ENCODE measurements at places on chromosomes 12 and 14.

GRCh38 chr12:115440438-115440837 is 756.5 kb upstream of the TBX3 start:
- no peak for DNase-seq

- DNase-seq: no peak
Measured at GRCh38 chr12:118061873-118062843, 1.2 kb upstream of the WSB2 start.

GRCh38 chr12:114691196-114691595 is 7.2 kb upstream of the TBX3 start:
- DNase-seq: no peak

- no peak for DNase-seq
Measured at GRCh38 chr12:45227316-45228067, 11.6 kb downstream of the ANO6 start.

- no peak for DNase-seq
Measured at GRCh38 chr14:101020834-101021370, 117.4 kb upstream of the RTL1 start.

DNA sequence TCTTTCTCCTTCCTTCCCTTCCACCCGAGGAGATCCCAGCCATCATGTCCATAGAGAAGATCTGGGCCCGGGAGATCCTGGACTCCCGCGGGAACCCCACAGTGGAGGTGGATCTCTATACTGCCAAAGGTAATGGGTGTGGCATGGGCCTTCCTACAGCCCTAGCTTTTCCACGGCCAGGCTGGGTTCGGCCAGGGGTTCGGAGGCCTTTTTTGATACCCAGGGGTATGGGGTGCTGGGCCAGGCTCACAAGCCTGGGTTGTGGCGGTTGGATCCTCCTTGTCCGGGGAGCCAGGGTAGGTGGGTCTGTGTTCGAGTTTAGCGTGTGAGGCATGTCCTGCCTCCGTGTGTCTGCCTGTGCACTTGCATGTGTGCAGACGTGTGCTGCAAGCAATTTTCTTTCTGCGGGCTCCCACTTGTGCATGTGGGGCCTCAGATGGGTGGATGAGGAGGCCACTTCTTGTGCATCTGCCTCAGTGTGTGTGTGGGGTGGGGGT is 1.5 kb downstream of the ENO2 start:
- DNase-seq: no peak

GRCh38 chr12:14665354-14666348 is 30.7 kb downstream of the GUCY2C start:
- no peak for DNase-seq

GRCh38 chr12:122174155-122174845 is at the start of gene IL31:
IL31 (minus strand) TSS chr12:122174221; CDS start chr12:122174172, 49 bp downstream.
- no peak for DNase-seq

GRCh38 chr12:109768901-109769670 is 55.5 kb downstream of the FAM222A start:
- DNase-seq: no peak

DNA sequence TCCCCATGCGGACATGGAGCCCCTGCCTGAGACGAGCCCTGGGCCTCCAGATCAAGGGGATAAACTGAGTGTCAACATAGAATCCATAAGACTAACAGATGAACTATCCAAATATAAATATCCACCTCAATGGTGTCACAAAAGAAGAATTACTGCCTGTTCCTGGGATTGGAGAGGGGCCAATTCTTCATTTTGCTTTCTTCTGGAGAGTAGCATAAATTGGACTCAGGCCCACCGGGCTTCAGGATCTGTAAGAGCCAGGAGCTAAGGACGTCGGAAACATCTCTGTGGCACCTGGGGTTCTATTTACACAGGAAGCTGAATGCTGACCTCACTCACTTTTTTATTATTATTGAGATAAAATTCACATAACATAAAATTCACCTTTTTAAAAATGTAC is 408.2 kb upstream of the CCDC196 start:
- no peak for DNase-seq

DNA sequence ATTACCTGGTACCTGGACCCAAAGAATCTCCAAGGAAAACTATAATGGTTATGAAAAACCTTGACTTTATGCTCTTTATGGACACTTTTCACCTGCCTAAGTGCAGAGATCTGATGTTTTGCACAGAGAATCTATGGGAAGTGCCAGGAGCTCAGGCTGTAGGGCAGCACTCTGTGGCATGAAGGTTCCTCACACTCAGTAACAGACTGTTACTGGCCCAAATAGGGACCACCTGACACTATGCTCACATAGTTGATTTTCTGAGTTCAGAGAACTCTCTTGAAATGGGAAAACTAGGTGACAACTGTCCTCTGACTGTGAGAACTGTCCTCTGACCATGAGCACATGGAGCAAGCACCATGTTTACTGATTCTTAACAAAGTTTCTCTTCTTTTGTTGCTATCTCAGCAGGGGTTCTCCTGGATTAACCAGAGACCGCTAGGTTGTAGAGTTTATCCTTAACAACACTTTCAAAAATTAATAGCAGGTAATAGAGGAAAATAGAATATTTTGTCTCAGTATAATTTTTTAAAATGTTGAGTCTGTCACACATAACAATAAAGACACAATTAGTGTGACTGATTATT is 101.6 kb downstream of the STXBP6 start:
- no peak for DNase-seq

DNA sequence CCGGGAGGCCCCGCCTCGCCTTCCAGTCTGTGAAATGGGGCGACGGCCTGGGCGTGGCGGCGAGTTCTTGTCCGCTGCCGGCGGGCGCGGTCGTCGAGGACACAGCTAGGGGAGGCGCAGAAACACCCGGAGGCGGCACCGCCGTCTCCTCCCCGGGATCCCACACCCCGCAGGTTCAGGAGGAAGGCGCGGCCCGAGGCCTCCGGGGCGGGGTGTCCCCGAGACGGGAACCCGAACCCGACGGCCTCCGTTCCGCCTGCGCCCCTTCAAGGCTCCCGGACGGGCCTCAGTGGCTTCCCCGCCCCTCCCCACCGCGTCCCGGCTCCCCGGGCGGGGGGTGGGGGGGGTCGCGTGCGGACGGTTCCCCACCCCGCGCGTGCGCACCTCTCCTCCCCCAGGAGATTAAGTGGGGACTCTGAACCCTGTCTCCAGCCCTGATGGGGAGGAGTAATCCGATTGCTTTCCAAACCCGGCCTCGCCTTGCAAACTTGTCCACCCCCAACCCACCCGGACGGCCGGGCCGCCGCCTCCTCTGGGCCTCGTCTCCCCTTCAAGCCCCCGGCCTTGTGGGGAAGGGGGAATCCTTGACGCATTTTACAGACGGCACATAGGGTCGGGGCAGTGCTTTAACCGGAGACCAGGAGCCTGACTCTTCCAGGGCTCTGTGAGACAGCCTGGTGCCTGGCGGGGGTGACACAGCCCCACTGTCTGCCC is 35.3 kb upstream of the ANKRD9 start:
- DNase-seq: no peak

GRCh38 chr14:88129306-88130056 is 124.5 kb downstream of the GPR65 start:
- no peak for DNase-seq

DNA sequence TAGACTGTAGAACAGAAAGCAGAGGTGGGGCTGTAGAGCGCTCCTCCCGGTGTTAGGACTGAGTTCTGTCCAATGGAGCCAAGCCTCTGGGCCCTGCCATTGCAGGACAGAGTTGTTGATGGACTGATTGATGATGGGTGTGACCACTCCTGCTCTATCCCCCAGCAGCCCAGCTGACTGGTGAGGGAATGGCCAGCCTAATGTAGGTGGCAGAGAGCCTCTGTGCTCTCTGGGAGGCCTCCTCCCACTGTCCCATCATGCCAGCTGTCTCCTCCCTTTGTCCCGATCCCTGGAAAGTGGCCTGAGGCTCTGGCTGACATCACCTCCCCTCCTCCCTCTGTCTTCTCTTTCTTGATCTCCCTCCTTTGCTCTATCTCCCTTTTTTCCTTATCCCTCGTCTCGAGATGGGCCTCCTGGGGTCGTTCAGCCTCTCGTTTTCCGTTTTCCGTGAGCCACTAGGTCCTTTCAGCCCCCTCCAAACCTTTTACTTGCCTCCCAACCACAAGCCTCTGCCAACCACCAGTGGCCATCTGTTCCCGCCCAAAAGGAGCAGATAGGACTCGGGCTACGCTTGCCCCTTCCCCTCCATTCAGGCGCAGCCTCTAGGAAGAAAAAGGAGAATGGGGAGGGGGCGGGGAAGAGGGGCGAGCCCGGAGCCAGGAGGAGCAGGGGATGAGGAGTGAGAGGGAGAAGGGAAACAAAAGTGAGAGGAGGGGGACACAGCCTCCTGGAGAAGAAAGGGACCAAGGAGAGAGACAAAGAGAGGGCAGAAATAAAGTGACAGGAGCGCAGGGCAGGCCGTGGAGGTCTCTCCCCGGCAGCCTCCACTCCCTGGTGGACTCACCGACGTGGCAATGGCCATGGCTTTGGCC is 572 bp downstream of the EFS start:
- DNase-seq: no peak

DNA sequence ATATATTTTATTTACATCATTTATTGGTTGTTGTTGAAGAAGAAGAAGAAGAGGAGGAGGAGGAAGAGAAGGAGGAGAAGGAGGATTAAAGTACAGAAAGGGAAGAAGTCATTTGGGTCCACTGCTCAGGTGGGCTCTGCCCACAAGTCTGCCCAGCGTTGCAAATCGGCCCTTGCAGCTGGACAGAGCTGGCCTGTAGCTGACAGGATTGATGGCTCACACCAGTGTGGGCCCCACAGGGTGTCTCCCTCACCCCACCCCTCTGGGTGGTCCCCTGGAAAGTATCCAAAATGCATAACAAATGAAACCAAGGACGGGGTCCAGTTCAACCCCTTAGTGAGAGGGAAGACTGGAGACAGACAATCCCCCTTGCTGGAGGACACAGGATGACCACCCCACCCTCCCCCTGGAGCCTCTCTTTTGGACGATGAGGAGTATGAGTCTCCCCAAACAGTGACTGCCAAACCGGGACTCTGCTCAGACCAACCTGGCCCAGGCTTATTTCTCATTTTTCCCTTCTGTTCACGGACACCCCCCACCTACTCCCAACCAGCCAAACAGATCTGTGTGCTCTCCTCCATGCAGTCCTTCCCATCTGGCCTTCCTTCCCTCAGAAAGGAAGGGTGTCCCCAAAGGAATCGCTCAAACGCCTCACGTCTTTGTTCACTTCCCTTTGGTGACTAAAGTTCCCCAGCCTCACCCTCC is 17.7 kb downstream of the DPF3 start:
- no peak for DNase-seq

DNA sequence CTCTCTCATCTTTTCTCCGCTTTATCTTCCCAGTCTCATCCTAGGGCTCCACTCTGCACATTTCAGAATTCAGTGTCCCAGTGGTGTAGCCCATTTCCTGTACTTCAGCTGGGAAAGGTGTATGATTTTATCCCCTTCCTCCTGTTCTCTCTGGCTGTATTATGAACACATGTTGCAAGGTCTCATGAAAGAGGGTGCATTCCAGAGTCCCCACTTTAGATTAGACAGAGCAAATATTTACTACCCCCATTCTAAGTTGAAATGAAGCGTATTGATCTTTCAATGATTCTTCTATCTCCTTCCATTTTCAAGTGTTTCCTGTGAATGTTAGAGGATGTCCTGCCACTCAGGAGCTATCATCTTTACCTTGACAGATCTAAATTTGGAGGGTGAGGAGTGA is 123.2 kb downstream of the WIF1 start:
- DNase-seq: no peak

DNA sequence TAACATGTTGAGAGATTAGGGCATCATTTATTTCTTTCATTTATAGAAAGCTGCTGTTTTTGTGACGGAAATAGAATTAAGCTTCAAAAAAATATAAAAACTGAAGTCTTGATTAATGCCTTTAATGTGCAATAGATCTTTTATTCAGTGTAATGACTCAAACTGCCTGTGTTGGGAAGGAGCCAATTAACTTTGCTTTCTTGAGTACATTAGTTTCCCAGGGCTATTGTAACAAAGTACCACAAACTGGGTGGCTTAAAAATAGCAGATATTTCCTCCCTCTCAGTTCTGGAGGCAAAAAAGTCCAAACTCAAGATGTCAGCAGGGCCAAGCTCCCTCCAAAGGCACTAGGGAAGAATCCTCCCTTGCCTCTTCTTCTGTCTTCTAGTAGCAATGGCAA is 36.6 kb downstream of the EID3 start:
- no peak for DNase-seq

All from MM.1S (cell line).